Activated CD4-positive, alpha-beta T cell treated with anti-CD3 and anti-CD28 coated beads, Interleukin-2, amount 10 ng/mL, durations not matched to agents 24 days and 14 days (primary cell): ENCODE measurements at places on chromosomes 6 and 20. TPM values are rescaled to one million over a fixed set of nuclear protein-coding genes. Genes with fewer than 3 reads are reported as not detected.

Gene FAM217A
- total RNA-seq: not detected in 2 replicates

Gene CCN6
- total RNA-seq: 0.26 and 0.72 TPM in 2 replicates

Gene CLPSL2
- not detected in 2 replicates for total RNA-seq

Gene SPAG4
- 3.5 and 5.2 TPM in 2 replicates for total RNA-seq

Gene GUCA1A
- not detected in 2 replicates for total RNA-seq

- no peak for DNase-seq
Measured at GRCh38 chr20:61596687-61597330, 344.7 kb downstream of the CDH4 start.

DNA sequence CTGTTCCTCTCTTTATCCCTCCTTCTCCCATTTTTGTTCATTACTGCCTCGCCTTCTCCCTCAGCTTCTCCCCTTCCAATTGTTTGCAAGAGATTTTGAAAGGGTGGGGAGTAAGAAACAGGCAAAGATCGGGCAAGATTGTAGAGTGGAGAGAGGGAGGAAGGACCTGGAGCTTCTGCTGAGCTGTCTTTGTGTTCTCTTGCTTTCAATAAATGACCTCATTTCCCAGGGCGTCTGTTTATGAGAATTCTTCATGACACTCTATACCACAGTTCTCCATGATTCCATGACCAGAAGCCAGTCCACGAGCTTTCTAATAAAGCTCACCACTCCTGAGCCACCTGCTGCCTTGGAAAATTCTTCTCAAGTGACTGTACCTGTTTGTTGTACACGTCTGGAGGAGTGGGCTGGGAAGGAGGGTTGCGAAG lies 50.0 kb upstream of the PLEKHG1 start:
- DNase-seq: no peak

DNA sequence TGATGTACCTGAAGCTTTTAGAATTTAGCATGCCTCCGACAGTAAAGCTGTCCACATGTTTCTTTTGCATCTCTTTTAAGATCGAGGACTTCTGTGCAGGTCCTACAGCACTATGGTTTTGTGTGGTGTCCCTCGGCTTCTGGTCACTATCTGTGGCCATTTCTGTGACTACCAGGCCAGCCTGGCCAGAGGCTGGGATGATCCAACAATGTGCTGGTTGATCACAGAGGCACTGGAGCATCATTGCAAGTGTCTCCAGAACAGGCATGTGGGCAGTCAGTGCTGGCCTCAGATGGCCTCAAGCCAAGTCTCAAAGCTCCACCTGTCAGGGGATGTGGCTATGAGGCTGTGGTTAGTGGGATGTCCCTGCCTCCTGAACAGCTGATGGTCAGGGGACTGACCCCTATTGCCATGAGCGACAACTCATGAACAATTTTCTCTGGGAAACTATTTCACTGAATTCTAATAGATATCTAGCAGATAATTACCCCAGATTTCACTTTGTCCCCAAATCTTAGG lies 136.6 kb downstream of the SYNDIG1 start:
- DNase-seq: no peak

DNA sequence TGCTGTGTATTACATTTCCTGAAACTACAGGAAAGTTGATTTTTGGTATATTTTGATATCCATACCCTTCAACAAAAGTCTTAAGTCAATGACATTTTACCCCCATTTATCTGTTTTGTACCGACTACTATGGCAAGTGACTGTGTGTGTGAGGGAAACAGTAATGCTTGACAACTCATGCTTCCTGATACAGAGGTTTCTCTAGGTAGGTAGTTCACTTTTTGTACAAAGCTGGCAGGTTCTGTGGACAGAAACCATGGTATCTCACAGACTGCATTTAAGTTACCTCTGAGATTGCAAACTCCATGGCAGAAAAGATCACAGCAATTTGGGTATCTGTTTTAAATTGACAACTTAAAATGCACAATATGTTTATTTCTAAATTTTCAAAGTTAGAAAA lies 28.8 kb downstream of the FARS2 start:
- no peak for DNase-seq

- no peak for DNase-seq
Measured at GRCh38 chr6:71250099-71250602, 38.5 kb upstream of the OGFRL1 start.

- no peak for DNase-seq
Measured at GRCh38 chr6:19968201-19968600, 131.0 kb downstream of the ID4 start.

- DNase-seq: no peak
Measured at GRCh38 chr6:92687278-92687677, 732.1 kb downstream of the EPHA7 start.

DNA sequence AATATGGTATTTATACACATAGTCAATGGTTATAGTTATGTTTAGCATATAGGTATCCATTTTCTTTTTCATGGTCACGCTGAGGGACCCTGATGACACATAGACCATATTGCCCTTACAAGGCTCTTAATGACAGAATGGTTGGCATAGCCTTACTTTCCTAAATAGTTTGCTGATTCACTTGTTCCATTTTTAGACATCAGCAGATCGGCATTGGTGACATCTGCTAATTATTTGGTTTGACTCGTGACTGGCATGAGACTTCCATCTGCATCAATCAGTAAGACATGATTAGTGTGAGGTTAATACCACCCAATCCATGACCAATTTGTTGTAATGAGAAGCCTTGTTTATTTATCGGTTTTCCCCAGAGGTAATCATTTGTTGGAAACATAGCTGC lies 309.7 kb downstream of the ALDH8A1 start:
- no peak for DNase-seq

DNA sequence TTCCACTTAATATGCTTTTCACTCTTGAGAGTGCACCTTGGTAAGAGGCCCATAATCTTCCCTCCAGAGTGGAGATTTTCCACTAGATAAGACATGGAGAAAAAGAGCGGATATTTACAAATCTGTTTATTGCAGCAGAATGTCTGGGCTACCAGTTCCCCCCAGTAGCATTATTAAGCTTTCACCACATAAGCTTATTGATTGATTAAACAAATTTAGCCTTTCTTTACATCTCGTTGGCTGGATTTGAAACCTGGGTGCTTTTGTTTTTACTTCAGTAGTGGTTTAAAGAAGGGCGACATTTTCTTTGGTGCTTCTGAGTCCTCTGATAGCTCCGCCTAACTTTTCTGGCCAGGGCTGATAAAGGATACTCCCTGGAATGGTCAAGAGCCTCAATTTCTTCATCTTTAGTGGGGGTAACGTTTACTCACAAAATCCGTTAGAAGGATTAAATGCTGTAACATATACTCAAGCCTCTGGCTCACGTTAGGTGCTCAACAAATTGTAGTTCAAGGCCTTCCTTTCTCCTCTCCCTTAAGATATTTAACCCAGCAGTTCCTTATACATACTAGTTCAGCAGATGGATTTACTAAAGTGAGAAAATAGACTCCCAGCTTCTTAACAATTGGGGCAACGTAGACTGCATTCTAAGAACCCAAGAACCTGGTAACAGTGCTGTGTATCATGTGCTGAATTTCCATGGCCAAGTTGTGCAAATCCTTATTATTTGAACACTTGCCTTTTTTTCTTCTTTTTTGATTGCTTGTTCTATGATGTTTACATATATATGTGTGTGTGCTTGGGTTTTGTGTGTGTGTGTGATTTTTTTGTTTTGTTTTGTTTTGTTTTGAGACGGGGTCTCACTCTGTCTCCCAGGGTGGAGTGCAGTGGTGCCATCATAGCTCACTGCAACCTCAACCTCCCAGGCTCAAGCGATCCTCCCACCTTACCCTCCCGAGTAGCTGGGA lies 91.4 kb downstream of the RREB1 start:
- DNase-seq: no peak

DNA sequence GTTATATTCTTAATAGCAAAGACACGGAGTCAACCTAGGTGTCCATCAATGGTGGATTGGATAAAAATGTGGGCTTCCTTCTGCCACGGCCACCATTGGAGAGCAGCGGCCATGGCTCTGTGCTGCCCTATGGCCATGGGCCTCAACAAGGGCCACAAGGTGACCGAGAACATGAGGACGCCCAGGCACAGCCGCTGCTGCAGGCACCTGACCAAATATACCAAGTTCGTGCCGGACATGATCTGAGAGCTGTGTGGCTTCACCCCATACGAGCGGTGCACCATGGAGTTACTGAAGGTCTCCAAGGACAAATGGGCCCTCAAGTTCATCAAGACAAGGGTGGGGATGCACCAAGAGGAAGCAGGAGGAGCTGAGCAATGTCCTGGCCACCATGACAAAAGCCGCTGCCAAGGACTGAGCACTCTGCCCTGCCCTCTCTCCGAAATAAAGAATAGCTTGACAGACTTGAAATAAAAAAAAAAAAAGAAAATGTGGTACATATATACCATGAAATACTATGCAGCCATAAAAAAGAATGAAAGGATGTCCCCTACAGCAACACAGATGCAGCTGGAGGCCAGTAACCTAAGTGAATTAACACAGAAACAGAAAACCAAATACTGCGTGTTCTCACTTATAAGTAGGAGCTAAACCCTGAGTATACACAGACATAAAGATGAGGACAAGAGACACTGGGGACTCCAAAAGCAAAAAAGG lies 81.0 kb downstream of the FKBP5 start:
- no peak for DNase-seq

GRCh38 chr6:137919837-137920730 lies 53.0 kb downstream of the TNFAIP3 start:
- peak; percentile 47 for DNase-seq

DNA sequence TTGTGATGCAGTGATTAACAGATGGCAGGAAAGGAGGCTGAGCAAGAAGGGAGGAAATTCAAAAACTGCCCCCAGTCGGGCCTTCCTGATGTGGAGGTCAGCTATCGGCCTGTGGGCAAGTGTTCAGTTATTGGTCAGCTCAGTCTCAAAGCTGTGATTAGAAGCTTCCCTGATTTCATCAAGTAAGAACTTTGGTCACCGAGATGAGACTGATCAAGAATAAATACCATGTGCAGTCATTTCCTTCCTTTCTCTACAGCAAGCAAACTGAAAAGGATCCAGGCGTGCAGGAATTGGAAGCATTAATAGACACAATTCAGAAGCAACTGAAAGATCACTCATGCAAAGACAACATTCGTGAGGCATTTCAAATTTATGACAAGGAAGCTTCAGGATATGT lies 69.7 kb downstream of the EFHC1 start:
- DNase-seq: peak; percentile 35

- no peak for DNase-seq
Measured at GRCh38 chr20:44204832-44205215, 5.7 kb downstream of the OSER1 start.

DNA sequence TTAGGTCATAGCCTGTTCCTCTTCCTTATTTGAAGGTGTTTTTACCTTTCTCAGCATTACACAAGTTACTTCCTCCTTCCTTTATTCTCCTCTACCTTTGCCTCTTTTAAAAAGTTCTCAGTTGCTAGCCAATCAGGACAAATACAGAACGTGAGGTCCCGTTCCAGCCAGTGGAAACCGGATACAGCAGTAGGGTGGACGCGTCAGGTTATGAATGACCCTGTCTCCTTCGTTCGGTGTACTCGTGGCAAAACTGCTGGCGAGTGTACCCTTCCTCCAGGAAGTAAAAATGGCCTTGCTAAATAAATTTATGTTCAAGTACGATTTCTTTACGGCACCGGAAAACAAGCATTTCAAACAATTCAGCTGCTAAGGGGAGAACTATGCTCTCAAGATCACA lies 77.0 kb upstream of the MLN start:
- DNase-seq: no peak

DNA sequence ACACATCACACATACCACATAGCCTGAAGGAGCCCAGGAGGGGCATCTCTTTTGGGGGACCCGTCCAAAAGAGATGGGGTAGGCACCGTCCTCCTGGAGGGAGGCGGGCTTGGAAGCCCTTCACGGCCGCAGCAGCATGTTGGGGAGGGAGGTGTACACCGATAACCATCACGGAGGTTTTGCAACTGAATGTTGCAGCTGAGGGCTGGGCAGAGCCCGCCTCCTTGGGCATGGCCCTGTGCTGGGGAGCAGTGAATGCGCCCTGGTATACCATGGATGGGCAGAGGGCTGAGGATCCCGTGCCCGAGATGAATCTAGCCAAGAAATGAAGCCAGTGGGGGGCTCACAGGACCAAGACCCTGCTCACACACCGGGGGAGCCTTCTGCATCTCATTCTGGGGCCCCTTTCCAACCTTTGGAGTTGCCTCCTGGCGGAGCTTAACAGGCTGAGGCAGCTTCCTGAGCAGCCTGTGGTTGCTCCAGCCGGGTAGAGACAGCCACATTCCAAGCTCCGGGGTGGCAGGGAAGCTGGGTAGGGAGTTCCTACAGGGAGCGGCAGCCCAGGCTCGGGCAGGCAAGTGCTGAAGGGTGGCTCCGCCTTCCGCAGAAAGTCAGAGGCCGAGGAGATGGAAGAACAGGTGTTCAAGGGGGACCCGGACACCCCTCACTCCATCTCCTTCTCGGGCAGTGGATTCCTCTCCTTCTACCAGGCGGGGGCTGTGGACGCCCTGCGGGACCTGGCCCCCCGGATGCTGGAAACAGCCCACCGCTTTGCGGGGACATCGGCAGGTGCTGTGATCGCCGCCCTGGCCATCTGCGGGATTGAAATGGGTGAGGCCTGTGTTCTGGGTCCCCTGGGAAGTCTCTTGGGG lies at the start of gene PNPLA1:
PNPLA1 (plus strand) TSS at position 227 of the 872 bp plus-strand sequence; CDS start at position 627, 400 bp downstream.
- no peak for DNase-seq

GRCh38 chr20:3923818-3924217 lies 34.6 kb downstream of the PANK2 start:
- DNase-seq: no peak

DNA sequence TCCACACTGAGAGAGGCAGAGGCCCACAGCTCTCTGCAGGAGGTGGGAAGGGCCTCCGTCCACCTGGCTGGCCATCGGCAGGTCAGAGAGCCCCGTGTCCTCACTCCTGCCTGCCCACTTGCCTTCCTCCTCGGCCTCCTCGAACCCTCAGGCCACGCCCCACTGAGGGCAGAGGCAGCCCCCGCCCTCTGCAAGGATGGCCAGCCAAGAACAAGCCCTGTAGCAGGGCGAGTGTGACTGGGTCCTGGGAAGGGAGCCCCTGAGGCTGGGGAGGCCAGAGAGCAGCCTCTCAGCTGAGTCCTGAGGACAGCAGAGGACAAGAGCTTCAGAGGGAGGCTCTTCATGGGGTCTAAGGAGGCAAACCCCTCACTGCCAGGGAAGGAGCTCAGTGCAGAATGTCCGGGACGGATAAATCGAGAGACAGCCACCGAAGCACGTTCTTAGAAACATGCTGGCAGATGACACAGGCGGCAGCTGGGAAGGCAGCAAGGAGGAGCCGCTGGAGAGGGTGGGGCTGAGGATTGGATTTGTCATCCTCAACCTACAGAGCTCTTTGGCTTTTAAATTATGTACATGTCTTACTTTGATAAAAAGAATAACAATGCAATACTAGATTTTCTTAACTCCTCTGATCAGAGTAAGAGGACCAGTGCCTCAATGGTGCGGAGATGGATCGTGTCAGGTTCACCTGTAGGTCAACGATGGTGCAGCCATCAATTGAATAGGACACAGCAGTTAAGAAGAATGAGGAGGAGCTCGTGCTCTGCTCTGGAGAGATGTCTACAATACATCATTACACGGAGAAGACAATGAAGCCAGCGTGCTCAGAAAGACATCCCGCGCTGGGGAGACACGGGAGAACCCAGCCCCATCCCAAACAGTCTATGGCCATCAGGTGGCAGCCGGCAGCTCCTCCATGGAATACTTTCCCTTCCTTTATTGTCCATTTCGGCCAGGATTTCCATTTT lies 53.0 kb downstream of the GNAS-AS1 start:
- no peak for DNase-seq
